ENCODE measurements at places on chromosomes 5 and 9.

GRCh38 chr9:22279636-22280035 is 167.0 kb upstream of the DMRTA1 start:
- DNase-seq = no peak

DNA sequence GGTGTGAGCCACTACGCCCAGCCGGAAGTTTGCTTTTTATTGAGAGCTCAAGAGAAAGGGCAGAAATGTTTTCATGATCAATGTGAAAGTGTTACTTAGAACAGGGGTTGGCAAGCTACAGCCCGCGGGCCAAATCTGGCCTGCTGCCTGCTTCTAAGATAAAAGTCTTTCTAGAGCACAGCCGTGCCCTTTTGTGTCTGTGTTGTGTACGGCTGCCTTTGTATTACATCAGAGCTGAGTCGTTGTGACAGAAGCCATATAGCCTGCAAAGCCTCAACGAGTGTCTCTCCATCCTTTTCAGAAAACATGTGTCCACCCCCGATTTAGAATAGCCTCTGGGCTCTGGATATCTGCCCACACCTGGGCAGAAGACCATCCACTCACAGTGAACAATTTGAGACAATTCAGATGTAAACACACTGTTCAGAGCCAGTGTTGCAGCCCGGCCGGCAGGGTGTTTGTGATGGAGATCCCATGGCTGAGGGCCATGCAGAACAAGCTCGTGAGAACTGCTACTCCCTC is 28.8 kb downstream of the AK8 start:
- no peak for DNase-seq

DNA sequence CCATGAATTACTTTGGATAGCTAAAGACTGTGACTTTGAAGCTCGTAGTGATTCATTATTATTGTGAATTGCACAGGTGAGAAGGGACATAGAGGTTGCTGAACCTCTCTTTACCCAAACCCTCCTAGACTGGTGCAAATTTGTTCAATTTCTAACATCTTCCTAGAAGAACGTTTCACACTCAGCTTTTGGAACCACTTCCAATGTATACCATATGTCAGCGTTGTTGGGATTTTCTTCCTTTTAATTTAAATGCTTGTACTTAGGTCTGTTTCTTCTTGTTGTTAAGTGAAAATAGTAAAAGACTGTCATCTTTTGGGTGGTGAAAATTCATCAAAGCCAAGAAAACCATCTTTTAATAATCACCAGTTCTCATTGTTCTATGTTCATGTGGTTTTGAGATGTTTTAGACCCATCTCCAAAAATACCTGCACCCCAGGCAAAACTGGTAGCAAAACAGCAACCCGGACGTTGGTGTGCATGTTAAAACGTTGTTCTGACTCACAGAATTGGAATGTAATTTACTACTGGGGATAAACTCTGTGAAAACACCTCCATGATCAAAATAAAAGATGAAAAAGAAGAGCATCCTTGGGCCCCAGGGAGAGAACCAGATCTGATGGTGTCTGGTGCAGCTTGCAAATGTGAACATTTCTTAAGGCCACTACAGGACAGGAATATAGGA is 238.3 kb downstream of the NPR3 start:
- no peak for DNase-seq

DNA sequence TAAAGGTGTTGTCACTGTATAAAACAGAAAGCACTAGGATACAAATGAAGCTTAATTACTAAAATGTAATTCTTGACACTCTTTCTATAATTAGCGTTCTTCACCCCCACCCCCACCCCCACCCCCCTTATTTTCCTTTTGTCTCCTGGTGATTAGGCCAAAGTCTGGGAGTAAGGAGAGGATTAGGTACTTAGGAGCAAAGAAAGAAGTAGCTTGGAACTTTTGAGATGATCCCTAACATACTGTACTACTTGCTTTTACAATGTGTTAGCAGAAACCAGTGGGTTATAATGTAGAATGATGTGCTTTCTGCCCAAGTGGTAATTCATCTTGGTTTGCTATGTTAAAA is 43.8 kb downstream of the NDFIP1 start:
- peak; percentile 85 for DNase-seq

DNA sequence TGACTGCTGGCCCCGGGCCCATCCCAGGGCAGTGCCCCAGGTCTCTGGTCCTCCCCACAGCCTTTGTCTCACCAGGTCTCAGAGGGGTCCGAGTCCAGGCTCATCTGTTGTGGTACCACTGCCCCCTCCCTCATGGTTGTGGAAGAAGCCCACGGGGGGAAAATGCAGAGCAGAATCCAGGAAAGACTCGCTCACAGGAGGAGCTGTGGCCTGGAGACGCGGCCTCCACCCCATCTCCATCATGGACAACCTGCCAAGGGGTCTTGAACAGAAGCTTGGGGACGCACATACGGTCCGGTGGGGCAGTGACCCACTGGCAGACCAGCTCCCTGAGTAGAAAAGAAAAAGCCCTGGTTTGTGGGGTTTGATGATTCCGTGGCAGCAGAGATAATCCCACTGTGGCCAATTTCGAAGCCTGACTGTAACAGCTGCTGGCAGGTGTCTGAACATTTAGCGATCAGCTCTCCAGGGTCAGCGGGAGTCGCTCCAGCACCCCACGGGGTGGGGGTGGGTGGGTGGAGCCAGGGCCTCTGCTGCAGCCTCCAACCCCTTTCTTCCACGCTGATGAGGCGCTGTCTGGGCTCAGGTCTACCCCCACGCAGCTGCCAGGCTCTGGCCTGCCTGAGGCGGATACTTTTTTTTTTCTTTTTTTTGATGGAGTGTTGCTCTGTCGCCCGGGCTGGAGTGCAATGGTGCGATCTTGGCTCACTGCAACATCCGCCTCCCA is 1.9 kb upstream of the GRIN1 start:
- no peak for DNase-seq

- DNase-seq = no peak
Measured at GRCh38 chr5:9454012-9454481, 91.8 kb downstream of the SEMA5A start.

GRCh38 chr5:36178524-36178890 is 26.6 kb downstream of the SKP2 start:
- no peak for DNase-seq

- peak; percentile 79 for DNase-seq
Measured at GRCh38 chr5:174920906-174921550, 196.6 kb downstream of the MSX2 start.

- DNase-seq = no peak
Measured at GRCh38 chr5:147092044-147092443, 142.8 kb upstream of the STK32A start.

- no peak for DNase-seq
Measured at GRCh38 chr5:96026406-96027041, 64.9 kb upstream of the ELL2 start.

GRCh38 chr5:135487839-135488514 is 35.8 kb upstream of the TIFAB start:
- DNase-seq = peak; percentile 78

GRCh38 chr9:20863945-20864344 is 167.5 kb downstream of the HACD4 start:
- DNase-seq = no peak

GRCh38 chr9:32877103-32877502 is 93.8 kb downstream of the TMEM215 start:
- DNase-seq = no peak

- DNase-seq = no peak
Measured at GRCh38 chr5:37553720-37554404, 174.7 kb downstream of the WDR70 start.

- DNase-seq = no peak
Measured at GRCh38 chr9:137108608-137109249, 5.8 kb downstream of the DPP7 start.

- DNase-seq = no peak
Measured at GRCh38 chr5:1211701-1212100, 10.3 kb downstream of the SLC6A19 start.

- DNase-seq = peak; percentile 81
Measured at GRCh38 chr5:86917117-86917579, 299.4 kb downstream of the COX7C start.

DNA sequence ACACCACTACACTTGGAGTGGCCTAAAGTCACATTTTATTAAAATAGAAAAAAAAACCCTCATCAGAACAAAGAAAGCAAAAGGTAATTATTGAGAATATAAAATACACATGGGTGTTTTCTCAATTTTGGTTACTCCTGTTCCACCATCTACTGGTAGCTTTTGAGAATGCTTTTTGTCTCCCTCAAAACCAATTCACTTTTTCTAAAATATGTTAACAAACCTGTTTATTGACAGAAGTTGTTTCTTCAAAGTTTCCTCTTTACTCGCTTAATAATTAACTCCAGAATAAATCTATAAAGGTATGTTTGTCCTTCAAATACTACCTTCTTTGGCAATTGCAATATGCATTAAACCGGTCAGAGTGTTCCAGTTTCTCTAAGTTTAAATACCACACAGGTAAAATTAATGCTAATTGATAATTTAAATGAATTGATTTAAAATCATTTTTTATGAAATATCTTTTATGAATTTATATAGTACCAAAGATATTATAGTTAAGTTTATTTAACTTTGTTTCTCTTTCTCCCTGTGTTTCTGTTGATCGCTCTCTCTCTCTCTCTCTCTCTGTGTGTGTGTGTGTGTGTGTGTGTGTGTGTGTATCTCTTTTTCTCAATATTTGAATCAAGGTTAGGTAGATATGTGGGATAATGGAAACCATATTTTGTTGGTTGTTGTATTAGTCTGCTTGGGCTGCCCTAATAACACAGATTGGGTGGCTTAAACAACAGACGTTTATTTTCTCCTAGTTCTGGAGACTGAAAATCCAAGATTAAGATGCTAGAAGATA is 487.4 kb downstream of the PRDM9 start:
- DNase-seq = peak; percentile 27

DNA sequence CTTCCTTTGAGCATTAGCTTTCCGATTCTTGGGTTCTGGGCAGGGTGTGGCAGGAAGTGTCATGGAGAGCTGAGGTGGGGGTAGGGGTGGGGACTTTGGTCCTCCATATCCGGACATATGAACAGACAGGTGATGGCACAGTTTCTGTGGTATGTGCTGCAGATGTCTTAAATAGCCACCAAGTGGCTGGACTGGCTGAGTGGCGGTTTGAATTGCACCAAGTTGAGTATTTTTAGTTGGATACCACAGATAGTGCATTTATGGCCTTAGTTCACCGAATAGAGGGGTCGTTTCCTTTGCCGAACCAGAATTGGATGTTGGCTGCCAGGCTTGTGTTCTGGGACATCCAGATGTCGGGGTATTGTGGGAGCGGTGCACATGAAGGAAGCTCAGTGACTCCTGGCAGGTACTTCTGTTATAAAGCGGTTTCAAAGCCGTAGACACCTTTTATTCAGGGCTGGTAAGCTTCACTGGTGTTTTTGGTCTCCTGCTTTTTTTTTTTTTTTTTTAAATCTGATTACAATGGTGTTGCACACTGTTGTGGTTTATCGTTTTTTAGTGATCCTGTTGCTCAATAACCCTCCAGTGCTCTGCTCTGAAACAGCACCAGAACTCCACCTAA is 15.1 kb upstream of the TNFAIP8 start:
- no peak for DNase-seq

DNA sequence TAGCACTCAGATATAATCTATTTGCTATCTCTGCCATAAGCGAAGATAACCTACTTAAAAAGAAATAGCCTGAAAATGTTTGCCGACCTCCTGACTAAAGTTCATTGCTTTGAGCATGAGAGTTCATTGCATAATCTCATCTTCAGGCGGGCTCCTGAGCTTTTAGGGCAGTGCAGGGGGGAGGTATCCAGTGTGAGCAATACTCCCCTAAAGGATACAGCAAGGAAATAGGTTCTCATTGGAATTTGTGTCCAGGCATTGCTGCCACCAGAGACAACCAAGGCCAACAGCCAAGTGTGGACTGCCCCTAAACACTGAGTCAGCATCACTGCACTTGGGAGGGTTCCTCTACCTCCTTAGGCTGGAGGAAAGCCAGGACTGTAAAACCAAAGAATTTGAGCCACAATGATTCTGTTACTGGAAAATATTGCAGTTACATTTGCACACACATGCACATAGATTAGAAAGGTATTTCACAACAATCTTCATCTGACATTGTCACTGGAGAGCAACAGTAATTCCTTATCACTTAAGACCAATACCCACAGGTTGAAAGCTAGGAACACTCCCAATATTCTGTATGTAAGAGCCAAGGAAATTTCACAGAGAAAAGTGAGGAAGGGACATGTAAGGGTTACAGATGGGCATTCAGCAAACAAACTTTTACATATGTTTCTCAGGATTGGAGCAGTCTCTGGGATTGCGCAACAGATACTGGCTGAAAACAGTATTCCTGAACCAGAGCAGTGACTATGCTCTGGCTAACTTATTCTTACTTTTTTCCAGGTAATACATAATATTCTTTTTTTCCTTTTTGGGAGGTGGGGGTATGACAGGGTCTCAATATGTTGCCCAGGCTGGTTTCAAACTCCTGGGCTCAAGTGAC is 98.6 kb upstream of the TLE1 start:
- no peak for DNase-seq

DNA sequence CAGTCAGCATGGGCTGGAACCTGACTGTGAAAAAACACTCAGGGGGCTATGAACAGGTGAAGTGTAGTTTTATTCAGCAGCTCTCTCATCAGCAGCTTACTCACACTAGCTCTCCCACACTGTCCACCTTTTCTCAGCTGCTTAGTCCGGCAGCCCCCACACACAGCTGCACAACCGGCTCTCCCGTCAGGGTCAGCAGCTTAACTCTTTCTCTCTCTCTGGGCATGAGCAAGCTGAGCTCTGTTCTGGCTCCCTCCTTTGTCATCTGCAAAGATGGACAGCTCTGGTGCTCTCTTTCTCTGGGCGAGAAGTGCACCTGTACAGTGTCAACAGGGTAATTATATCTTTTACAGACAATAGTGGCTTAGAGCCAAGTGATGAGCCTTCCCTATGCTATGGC is 8.2 kb downstream of the DMAC1 start:
- DNase-seq = no peak

DNA sequence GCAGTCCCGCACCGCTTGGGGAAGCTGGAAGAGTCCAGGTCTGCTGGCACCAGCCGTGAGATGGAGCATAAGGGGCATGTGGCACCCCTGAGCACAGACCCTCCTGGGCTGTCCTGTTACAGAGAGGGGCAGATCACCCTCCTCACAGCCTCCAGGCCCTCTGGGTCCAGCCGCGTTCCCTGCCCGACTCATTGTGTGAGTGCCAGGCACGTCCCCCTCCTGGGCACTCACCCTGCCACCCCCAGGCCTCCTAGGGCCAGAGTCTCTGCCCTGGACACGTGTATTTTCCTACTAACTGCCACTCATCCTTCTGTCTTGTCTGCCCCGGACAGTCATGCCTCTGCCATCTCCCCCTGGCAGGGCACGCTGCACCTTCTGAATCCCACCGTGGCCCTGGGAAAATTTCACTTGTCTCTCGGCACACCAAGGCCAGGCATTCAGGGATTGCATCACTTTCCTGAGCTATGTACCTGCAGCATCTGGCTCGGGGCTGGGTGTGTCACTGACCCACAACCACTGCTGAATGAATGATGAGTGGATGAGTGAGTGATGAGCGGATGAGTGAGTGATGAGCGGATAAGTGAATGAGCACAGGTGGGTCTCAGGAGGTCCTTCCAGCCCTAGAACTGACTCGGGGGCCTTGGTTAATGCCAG is 21.5 kb upstream of the FCN1 start:
- DNase-seq = no peak

GRCh38 chr5:159184858-159185381 is 24.4 kb downstream of the RNF145 start:
- no peak for DNase-seq

GRCh38 chr9:127915325-127915752 is 1.5 kb downstream of the ST6GALNAC4 start:
- no peak for DNase-seq

All from GM23338 (cell line).